ENCODE measurements at places on chromosomes 5 and 9.
A peak's percentile ranks its signal among the peaks of the same experiment; 100 is the strongest.

GRCh38 chr5:58040846-58041245, 419.0 kb downstream of the PLK2 start:
- DNase-seq = no peak

GRCh38 chr5:24141046-24141445, 503.7 kb downstream of the CDH10 start:
- no peak for DNase-seq

GRCh38 chr5:91228188-91228587, 154.9 kb downstream of the ARRDC3 start:
- DNase-seq = no peak

DNA sequence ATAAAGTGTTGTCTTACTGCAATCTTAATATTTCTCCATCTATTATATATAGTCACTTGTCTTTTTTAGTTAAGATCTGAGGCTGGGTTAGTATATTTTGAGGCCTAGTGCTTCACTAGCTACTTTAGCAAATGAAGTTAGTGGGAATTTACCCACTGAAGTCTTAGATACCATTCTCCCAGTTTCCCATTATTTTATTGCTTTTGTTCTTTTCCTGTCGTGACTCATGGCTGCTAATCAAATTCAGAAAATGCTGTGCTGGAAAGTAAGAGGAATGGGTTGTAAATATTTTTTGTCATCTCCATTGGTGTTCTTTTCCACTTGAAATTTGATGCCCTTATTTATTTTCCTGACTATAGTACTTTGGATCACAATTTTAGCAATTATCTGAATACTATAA, 14.2 kb downstream of the TCERG1 start:
- DNase-seq = no peak

DNA sequence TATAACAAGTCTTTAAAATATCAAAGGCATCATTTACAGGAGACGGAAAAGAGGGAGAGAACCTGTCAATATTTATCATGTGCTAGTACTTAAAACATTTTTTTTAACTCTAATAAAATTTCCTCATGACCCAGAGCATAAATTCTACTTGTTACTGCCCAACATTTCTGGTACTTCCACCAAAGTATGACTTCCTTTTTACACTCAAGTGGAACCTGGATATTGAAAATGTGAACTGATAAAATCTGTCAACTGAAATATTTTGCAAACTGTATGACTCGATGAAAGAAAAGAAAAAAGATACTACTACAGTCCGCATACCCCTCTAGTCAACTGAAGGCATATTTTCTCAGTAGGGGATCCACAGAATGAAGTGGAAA, 37.1 kb downstream of the FAM13B start:
- DNase-seq = peak; percentile 16

Data from inflammatory macrophage treated with lipopolysaccharide for 4 hours (primary cell).